Stimulated activated CD8-positive, alpha-beta memory T cell treated with anti-CD3 and anti-CD28 coated beads, Interleukin-4, amount 100 ng/mL, for 48 hours (primary cell): ENCODE measurements at places on chromosomes 7 and 10.

- DNase-seq: no peak
Measured at GRCh38 chr10:49008505-49009198, 69.0 kb upstream of the LRRC18 start.

DNA sequence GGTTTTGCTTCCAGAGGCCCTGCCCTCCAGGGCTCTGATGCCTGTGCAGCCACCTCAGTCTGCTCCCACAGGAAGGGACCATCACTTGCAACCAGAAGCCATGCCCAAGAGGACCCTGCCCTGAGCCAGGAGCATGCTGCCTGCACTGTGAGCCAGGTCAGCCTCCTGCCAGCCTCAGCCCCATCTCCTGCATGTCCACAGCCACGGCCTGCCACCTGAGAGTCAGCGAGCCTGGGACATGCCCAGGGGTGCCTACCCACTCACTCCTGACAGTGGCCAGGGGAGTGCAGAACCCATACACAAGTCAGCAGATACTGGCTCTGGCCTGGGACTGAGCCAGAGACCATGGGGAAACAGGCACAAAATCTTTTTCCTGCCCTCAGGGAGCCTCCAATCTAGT lies 6.6 kb upstream of the KCP start:
- DNase-seq: no peak

GRCh38 chr7:107890493-107890961 lies 456 bp upstream of the DLD start:
- DNase-seq: no peak

- no peak for DNase-seq
Measured at GRCh38 chr7:44277391-44277790, 48.0 kb downstream of the CAMK2B start.

GRCh38 chr7:18555120-18555519 lies 59.6 kb downstream of the HDAC9 start:
- no peak for DNase-seq

GRCh38 chr7:45910855-45911254 lies 10.2 kb downstream of the IGFBP3 start:
- DNase-seq: no peak

DNA sequence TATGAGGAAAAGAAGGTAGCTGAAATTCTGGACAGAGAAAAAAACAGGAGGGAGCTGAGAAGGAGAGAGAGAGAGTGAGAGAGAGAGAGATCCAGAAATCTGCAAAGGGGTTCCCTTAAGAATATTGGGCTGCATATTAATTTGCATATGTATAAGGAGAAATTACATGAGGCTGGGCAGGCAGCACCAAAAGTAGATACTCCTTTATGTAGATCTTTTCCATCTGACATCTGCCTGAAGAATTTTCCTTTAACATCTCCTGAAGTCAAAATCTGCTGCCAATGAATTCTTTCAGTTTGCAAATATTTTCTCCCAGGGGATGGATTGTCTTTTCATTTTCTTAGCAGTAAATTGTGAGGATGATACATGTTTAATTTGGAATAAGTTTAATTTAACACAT lies 1365.3 kb downstream of the GATA3 start:
- no peak for DNase-seq

DNA sequence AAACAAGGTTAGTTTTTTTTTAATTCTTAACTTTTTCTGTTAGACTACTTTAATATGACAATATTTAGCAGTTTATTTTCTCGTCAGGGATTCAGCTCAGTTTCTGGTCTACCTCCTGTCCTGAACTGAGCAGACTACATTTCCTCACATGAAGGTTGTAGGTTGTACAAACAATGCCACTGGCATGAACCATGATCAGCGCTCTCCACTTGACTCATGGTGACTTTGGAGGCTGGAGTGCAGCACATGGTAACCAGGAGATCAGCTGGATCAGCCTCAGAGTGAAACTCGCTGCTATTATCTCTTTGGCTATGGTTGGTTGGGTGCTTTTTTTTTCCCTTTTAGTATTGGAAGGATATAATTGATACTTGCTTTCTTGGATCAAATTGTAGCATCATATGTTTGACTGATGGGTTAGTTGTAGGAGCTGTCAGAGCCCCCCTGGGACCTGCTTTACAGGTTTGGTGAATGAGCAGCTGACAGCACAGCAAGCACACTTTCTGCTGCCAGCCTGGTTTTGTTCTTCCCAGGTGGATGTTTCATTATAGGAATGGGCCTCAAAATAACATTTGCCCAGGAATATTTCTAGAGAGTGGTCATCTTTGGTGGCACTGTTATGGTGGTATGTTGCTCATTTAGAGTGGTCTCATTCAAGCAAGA lies 556.4 kb downstream of the AUTS2 start:
- no peak for DNase-seq

GRCh38 chr10:34729619-34730018 lies 85.5 kb downstream of the PARD3 start:
- DNase-seq: no peak

DNA sequence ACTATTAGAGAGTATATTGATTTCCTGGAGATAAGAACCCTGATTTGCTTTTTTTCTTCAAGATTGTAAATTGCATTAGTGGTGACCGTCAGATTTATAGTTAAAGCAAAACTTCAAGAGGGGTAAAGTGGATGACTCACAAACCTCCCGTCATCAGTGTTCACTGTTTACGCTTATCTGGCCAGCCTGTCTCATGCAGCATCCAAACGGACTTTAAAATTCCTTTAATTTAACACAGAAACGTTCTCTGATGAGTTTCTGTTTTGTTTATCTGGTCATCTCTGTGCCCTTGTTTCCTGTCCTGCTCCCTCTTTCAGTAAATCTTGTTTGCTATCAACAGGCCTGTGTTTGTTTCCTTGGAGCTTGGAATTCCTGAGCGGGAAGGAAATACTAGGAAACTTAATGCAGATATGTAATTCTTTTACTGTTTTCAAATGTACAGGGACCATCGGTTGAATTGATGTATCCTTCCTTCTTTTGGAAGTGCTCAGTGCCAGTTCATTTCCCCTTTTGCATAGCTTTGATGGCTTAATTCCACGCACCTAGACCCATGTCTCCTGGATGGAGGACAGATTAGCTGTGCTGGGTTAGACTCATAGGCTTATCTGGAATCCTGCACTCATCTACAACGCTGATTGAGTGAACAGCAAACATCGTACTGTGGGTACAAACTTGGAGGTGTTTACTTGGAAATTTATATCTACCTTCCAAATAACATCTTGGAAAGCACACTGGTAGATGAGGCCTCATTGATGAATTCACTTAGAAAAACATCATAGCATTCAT lies 21.3 kb downstream of the PTPRE start:
- DNase-seq: no peak

DNA sequence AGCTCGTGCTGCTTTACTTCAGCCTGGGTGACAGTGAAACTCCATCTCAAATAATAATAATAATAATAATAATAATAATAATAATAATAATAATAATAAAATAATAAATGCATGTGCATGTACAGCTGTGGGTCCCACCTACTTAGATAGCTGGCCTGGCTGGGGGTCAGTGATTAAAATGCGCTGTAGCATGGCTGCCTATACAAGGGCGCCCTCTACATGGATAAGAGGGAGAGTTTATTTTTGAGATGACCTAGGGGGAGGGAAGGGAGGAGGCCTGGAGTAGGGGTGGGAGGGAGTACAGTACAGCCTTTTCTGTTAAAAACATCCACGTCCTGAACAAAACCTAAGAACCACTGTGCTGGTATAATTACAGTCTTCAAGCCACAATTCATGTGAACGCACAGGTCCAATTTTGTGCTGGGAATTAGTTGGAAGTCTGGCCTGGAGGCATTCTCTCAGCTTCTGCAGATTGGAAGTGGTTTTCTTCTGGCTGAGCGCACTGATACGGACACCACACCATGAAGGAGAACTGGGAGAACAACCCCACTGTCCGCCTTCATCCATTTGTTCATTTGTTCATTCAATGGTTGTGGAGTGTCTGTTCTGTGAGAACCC lies 146.5 kb downstream of the TMEM178B start:
- no peak for DNase-seq

DNA sequence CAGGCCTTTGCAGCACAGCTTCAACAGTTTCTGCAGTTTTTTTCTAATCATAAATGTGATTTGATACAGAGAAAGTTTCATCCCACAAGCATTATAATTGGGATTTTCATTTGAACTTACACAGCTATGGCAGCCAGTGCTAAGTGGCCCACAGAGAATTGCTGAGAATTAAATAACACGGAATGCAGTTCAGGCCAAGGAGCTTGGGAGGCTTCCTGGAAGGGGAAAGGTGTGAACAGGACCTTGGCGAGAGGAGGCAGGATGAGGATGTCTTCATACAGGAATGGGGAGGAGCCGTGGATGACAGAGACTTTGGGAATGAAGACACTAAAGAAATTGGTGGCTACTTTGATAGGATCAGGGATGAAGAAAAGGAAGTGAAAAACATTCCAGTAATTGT lies 95.3 kb downstream of the ZNF22 start:
- no peak for DNase-seq

DNA sequence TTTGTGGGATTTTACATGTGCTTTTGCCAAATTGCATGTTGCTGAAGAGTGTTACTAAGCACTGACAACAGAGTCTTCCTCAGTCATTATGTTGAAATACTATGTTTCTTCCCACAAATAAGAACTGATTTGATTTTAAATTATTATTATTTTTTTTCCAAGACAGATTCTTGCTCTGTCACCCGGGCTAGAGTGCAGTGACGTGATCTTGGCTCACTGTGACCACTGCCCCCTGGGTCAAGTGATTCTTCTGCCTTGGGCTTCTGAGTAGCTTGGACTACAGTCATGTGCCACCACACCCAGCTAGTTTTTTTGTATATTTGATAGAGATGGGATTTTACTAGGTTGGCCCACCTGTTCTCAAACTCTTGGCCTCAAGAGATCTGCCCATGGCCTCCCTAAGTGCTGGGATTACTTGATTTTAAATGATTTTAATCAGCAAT lies 42.3 kb downstream of the MINPP1 start:
- DNase-seq: no peak

- no peak for DNase-seq
Measured at GRCh38 chr10:12062754-12063482, 5.8 kb upstream of the DHTKD1 start.

- DNase-seq: no peak
Measured at GRCh38 chr10:12981570-12981969, 19.9 kb downstream of the CCDC3 start.

- DNase-seq: no peak
Measured at GRCh38 chr10:23047201-23048050, 48.0 kb upstream of the MSRB2 start.

- no peak for DNase-seq
Measured at GRCh38 chr10:79018521-79019011, 50.2 kb upstream of the ZMIZ1 start.

DNA sequence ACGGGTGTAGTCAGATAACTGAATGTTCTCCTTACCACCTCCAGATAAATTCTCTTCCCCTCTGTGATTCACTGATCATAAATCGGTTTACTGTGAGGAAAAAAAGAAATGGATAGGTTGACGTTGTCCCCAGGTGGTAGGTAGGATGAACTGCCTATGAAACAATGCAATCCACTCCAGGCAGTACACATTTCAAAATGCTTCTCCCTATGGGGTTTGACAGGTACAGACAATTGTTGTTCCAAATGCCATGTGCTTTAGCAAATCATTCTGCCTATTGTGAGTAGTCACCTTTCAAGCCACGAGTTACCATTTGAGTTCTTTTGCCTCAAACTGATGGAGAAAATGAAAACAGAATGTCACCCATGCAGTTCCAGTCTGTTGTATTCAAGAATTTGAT lies 21.8 kb downstream of the VIM start:
- DNase-seq: no peak

DNA sequence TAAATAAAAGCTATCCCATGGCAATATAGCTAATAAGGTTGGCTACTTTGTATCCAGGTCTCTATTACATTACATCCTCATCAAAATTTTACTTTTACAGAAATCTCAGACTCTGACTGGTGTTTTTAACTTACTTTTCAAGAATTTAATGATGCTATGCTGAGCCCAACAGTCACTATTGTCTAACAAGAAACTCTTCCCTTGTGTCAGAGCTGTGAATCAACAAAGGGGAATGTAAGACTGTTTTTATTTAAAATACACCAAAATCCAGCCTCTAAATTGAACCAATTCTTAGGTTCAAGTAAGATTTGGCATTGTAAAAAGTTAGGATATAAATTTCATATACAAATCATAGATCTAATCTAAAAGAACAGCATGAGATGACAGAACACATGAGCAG lies 7.0 kb downstream of the RTKN2 start:
- DNase-seq: no peak
